Omental fat pad (tissue), 4 donors: ENCODE measurements at places on chromosomes 7 and 10. TPM values are rescaled to one million over a fixed set of nuclear protein-coding genes. Genes with fewer than 3 reads are reported as not detected.

DNA sequence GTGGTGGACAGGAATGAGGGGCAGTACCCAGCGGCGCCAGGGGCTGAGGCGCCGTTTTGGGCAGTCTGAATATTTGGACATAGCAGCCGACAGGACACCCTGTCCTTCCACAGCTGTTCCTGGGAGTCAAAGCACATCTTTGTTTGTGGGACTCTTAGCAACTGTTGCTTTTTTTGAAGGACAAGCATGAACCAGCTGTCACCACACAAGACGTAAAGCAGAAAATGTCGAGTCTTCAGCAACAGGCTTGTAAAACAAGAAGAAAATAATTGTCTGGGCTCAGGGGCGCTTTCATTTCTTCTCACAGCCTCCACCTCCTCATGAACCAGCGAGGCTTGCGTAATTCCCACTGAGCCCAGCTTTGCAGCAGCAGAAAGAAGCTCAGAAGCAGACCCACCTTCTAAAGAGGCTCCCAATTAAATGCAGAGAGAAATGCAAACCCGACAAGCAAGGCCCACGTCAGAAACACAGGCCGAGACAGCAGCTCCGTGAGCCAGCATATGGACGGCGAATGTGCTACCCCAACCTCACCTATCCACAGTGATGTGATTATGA is 68.9 kb upstream of the DNAAF5 start:
- DNase-seq = no peak

DNA sequence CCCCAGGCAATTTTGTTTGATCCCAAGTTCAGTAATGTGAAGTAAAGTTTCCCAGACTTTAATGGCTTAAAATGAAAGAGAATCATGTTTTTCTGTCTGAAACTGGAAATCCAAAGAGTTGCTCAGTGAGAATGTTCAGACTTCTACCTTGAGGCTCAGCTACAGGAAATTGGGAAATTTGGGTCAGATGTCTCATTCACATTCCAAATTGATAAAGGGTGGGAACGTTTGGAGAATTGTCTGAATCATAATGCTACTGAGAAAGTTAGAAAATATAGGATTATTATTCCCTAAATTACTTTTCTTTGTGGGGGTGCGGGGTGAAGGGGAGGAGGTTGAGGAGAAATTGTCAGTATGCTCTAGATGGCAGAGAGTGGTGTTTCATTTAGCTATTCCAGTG is 773.9 kb downstream of the LRMDA start:
- DNase-seq = no peak

- no peak for DNase-seq
Measured at GRCh38 chr10:920450-920849, 11.1 kb downstream of the LARP4B start.

- no peak for DNase-seq
Measured at GRCh38 chr7:30920021-30920583, 8.4 kb downstream of the AQP1 start.

- no peak for DNase-seq
Measured at GRCh38 chr10:111360260-111360925, 283.6 kb downstream of the ADRA2A start.

Gene DLD
- total RNA-seq = 112 TPM

Gene GIMAP5
- total RNA-seq = 146 TPM
